Thymus (tissue), 14 donors: ENCODE measurements at places on chromosomes 2 and 18. TPM values are rescaled to one million over a fixed set of nuclear protein-coding genes. Genes with fewer than 3 reads are reported as not detected.

DNA sequence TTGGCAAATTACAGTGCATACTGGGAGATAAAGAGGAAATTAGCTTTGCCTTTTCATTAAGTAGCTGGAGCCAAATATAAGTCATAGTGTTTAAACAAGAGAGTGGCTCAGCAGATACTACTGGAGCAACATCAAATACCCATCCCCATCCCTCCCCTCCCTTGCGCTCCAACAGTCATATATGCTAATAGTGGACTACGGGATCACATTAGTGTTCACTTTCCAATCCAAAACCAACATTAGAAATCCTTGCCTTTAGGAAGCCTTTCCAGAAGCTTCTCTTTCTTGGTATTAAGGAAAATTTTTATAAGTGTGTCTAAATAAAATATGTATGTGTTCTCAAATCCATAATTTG lies 1669.3 kb downstream of the SUCLG1 start:
- DNase-seq = no peak
- no peak overlapping the region for H3K27ac ChIP-seq
- no peaks in the 10 kb centered on the region for H3K27me3 ChIP-seq
- H3K4me1 ChIP-seq = no peaks in the 10 kb centered on the region
- no peaks in the 10 kb centered on the region for H3K36me3 ChIP-seq

DNA sequence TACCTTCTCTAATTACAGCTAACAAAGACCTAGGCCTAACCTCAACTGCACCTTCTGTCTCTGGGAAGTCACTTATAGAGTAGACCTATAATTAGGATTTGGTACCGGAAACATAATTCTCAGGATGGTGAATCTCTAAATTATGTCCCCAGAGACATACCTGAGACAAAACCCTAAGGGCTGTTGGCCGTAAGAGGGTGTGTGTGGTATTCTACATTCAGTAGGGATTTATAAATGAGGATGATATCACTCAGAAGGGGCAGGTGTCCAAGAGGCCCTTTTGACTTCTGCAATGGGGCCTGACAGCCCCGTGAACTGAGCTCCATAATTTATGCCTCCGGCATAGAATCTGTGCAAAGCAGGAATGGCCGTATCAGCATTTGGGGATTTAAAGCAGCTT lies 13.5 kb upstream of the DARS1 start:
- no peak overlapping the region for H3K4me3 ChIP-seq
- no peaks in the 10 kb centered on the region for H3K27me3 ChIP-seq
- H3K36me3 ChIP-seq = no peaks in the 10 kb centered on the region
- no peaks in the 10 kb centered on the region for H3K4me1 ChIP-seq

DNA sequence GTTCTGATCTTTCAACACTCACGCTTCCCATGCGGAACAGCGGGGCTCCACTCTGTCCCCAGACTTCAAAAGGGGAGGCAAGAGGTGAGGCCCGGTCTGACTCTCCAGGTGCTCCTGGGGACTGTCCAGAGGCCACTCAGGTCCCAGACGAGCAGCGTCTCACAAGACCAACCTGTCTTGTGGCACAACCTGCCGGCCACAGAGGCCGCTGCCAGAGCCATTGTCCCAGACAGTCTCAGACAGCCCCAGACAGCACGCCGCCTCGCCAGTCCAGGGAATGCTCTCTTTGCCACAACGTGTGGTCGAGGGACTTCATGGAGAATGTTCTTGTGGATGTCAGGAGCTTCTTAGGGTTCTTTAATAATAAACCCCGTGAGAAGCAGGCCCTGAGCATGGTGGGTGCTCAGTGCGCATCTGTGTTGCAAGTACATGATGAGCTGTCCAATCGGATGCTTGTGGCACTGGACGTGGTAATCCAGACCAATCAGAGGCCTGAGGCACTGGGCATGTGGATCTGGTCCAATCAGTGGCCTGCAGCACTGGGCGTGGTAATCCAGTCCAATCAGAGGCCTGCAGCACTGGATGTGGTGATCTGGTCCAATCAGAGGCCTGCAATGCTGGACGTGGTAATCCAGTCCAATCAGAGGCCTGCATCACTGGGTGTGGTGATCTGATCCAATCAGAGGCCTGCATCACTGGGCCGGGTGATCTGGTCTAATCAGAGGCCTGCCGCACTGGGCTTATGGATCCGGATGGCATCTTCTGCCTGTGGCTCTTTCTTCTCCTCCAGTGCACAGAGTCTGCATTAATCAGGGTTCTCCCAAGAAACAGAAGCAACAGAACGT lies 76.4 kb downstream of the TMEM18 start:
- DNase-seq = no peak
- H3K36me3 ChIP-seq = no peaks in the 10 kb centered on the region
- no peak overlapping the region for H3K27ac ChIP-seq

GRCh38 chr2:121955426-121955825 lies 200.0 kb downstream of the TSN start:
- H3K4me1 ChIP-seq = no peaks in the 10 kb centered on the region
- DNase-seq = no peak
- no peak overlapping the region for H3K27ac ChIP-seq
- no peaks in the 10 kb centered on the region for H3K27me3 ChIP-seq
- H3K36me3 ChIP-seq = no peaks in the 10 kb centered on the region

The CNTNAP5 gene
- 0.14 TPM for total RNA-seq

- peaks cover 3% of the 10 kb centered on the region for H3K4me1 ChIP-seq
- H3K36me3 ChIP-seq = no peaks in the 10 kb centered on the region
- H3K27me3 ChIP-seq = no peaks in the 10 kb centered on the region
- no peak for DNase-seq
Measured at GRCh38 chr2:7722212-7722910, 805.1 kb downstream of the RNF144A start.

DNA sequence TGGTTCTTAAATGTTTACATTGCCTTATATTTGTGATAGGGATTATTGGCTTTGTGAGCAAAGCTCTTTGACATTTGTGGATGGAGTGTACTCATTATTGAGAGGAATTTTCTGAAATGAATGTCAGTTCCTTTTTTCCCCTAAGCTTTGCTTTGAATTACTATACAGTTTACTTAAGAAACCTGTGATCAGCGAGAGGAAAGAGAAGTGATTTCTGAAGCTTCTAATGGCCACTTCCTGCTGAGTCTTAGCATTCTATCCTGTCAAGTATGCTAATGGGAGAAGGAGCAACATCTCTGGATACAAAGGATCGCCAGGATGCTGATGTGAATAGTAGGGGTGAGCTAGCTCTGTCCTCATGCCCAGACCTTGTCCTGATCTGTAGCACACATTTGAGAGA lies 47.8 kb upstream of the MGAT5 start:
- no peaks in the 10 kb centered on the region for H3K27me3 ChIP-seq
- no peak overlapping the region for H3K27ac ChIP-seq
- H3K4me1 ChIP-seq = peaks cover 31% of the 10 kb centered on the region

DNA sequence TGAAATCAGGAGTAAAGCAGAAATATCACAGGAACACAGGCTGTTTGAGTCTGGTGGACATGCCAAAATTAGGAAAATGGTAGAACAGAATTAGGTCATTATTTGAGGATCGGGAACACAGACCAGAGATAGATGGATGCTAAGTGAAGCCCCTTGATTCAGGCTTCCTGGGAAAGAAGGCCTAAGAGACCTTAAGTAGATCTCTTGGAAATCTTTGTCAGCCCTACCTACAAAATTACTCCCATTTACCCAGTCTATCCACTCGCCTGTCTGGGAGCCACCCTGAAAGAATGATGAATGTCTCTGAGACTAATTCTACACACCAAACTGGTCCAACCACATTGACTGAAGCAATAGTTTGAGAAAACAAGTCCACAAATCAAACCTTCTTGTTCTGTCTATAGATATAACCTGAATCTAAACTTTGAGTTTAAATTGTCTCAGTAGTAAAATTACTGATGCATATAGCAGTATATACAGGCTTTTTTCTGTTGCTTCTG lies 36.6 kb upstream of the TANK start:
- no peaks in the 10 kb centered on the region for H3K36me3 ChIP-seq
- DNase-seq = no peak
- H3K4me3 ChIP-seq = no peak overlapping the region
- no peak overlapping the region for H3K27ac ChIP-seq

- no peak for DNase-seq
- no peak overlapping the region for H3K27ac ChIP-seq
- no peaks in the 10 kb centered on the region for H3K4me1 ChIP-seq
- peaks cover 2% of the 10 kb centered on the region for H3K27me3 ChIP-seq
- no peaks in the 10 kb centered on the region for H3K36me3 ChIP-seq
Measured at GRCh38 chr2:104412384-104412783, 441.5 kb upstream of the POU3F3 start.

DNA sequence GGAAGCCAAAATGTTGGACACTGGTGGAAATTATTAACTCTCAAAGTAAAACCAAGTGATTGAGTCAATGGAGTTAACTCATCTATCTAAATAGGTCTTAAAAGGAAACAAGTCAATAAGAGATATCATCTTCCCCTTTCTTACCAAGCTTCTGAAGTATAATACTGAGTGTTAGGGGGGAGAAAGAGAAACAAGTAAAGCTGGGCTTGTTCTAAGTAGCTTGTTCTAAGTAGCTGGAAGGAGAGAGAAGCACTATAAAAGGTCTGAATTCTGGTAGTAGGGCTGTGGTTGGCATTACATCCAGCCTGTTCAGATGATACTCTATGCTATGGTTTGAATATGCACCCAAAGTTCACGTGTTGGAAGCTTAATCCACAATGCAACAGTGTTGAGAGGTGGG lies 26.8 kb downstream of the YES1 start:
- no peaks in the 10 kb centered on the region for H3K27me3 ChIP-seq
- H3K36me3 ChIP-seq = no peaks in the 10 kb centered on the region
- H3K4me1 ChIP-seq = peaks cover 3% of the 10 kb centered on the region
- H3K27ac ChIP-seq = no peak overlapping the region

The PARD3B gene
- total RNA-seq = 2.4 TPM

GRCh38 chr2:222024932-222025880 lies 273.6 kb downstream of the PAX3 start:
- no peak overlapping the region for H3K4me3 ChIP-seq
- no peaks in the 10 kb centered on the region for H3K4me1 ChIP-seq
- H3K36me3 ChIP-seq = no peaks in the 10 kb centered on the region
- H3K27ac ChIP-seq = no peak overlapping the region
- no peak for DNase-seq
- H3K27me3 ChIP-seq = no peaks in the 10 kb centered on the region

DNA sequence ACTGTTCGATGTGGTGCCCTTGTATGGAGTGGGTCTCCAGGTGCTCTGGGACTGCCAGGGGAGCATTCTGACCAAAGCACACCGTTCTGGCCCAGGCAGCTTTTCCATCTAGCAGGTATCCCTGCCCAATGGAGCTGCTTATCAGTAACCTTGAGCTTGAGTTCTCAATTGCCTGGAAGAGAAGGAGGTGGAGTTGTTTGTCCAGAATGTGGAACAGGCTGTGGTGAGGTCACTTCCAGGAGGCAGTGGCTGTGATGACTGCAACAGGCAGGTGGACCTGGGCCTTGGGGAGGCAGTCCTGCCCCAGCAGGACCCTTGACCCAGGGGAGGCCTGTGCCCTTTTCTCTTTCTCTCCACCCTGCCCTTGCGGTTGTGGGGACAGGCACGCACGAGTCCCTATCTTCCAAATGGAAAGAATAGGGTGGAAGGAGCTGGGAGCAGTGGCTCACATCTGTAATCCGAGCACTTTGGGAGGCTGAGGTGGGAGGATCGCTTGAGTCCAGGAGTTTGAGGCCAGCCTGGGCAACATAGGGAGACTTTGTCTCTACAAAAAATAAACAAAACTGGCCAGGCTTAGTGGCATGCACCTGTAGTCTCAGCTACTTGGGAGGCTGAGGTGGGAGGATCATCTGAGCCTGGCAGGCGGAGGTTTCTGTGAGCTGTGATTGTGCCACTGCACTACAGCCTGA lies 66.2 kb upstream of the MCFD2 start:
- H3K36me3 ChIP-seq = peaks cover 64% of the 10 kb centered on the region
- H3K27ac ChIP-seq = peak overlapping the region; percentile 58
- DNase-seq = no peak
- H3K4me3 ChIP-seq = no peak overlapping the region

DNA sequence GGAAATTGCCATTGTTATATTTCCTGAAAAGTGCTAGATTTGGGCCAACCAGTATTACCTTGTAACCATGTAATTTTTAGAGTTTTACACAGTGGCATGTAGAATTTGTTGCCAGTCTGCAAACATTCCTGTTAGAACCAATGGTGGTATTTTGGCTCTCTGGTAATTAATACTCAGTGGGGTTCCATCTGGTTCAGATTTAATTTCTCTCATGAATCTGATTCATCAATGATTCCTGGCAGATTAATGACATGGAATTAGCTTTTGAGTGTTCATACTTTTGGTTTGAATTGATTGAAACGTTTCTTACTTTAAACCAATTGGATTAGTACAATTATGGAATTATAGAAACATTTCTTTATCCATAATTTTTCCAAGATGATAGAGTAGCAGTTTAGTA lies 93.2 kb downstream of the MC4R start:
- no peaks in the 10 kb centered on the region for H3K27me3 ChIP-seq
- no peak overlapping the region for H3K27ac ChIP-seq
- no peaks in the 10 kb centered on the region for H3K36me3 ChIP-seq
- no peak for DNase-seq
- no peaks in the 10 kb centered on the region for H3K4me1 ChIP-seq

The UGT1A8 gene
- total RNA-seq = 0.24 TPM

The IMPA2 gene
- total RNA-seq = 9.1 TPM

DNA sequence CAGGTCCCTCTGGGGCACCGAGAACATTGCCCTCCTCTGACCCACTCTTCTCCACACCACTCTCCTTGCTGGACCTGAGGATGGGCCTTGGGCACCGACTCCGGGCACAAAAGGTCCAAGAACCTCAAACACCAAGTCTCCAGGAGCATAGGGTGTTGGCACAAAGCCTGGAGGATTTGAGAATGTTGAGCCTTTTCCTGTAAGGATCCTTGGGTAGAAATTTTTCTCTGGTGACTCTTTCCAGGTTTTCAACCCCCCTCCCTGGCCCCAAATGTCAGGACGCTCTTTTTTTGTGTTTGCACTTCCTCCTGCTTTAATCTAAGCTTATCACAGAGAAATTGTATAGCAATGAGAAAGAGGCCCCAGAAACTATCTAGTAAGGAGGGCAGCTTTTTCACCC lies 9.2 kb downstream of the SPR start:
- no peak overlapping the region for H3K27ac ChIP-seq
- DNase-seq = no peak
- no peaks in the 10 kb centered on the region for H3K4me1 ChIP-seq
- H3K27me3 ChIP-seq = peaks cover 86% of the 10 kb centered on the region
- no peaks in the 10 kb centered on the region for H3K36me3 ChIP-seq

DNA sequence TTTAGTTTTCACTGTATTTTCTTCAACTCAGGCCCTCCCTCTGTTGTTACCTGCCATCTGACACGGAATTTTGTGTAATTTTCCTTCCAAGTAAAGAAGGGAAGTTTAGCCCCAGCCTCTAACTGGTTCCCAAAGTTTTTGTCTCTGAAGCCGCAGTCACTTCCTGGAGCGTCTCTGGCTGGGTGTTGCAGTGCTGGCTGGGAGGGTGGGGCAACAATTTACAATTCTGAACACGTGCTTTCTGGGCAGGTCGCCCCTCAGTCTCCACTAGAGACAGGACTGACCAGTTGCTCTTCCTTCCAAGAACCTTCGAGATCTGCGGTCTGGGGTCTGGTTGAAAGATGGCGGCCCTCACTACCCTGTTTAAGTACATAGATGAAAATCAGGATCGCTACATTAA lies 3.5 kb downstream of the CNDP2 start:
- no peak for DNase-seq
- peaks cover 3% of the 10 kb centered on the region for H3K27me3 ChIP-seq
- H3K4me3 ChIP-seq = peak overlapping the region; percentile 37
- peaks cover 27% of the 10 kb centered on the region for H3K4me1 ChIP-seq
- H3K27ac ChIP-seq = peak overlapping the region; percentile 85

The PCARE gene
- total RNA-seq = 0.09 TPM

The CPO gene
- total RNA-seq = 0.19 TPM
